Adrenal gland (tissue), 19 donors: ENCODE measurements at places on chromosomes 5 and 9. TPM values are rescaled to one million over a fixed set of nuclear protein-coding genes. Genes with fewer than 3 reads are reported as not detected.
A peak's percentile ranks its signal among the peaks of the same experiment; 100 is the strongest.

- peak; percentile 50 for DNase-seq
Observed at GRCh38 chr5:134436523-134437339, 25.1 kb upstream of the CDKN2AIPNL start.

- DNase-seq = no peak
Observed at GRCh38 chr5:38423276-38424147, 132.9 kb downstream of the LIFR start.

- no peak for DNase-seq
Observed at GRCh38 chr9:84190411-84190810, 150.1 kb downstream of the SLC28A3 start.

GRCh38 chr9:137788561-137789294 lies 88.9 kb upstream of the CACNA1B start:
- DNase-seq = no peak

DNA sequence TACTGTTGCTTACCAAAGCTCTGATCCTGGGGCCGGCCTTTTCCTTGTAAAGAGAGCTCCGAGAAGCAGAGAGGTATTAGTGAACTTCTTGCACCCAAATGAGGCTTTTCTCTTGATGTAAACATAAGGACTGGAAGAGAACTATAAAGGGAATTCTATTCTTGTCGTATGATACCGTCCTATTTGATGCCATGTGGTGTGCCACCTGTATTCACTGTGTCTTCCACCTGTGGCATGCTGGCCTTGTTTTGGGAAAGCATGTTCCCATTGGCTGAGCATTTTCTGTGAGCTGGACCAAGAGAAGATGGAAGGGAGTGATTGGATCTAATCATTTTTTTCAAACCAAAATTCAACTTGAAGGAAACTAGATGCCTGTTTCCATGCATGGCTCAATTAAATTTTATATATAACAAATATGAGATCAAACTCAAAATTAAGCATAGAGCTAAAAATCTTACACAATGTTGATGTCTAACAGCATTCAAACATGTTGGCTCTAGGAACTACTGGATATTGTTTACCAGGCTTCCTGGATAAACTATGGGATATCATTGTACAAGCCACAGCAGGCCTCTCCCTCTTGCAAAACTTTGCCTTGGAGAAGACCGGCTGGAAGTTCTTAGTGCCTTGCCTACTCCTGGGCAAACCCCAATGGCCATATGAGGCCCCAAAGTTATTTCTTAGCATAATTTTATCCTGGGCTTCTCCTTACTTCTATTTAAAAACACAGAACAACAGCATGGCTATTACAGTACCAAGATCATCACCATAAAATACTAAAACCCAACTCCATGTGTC lies 115.3 kb downstream of the TSSK1B start:
- DNase-seq = no peak

The SOHLH1 gene
- not detected for total RNA-seq
